A549 treated with RU486 at 1 μM for 4 hours (cell line): ENCODE measurements at places on chromosomes 12 and 14. TPM values are rescaled to one million over a fixed set of nuclear protein-coding genes. Genes with fewer than 3 reads are reported as not detected.

The SIX1 gene
- 4.3 to 10.1 TPM (median 9.5 TPM) in 5 replicates for total RNA-seq

The KERA gene
- not detected in 5 replicates for total RNA-seq

The CKAP4 gene
- 79.8 to 94.3 TPM (median 87.9 TPM) in 5 replicates for total RNA-seq

The NPAS3 gene
- total RNA-seq = not detected in 5 replicates

The TCTN2 gene
- 11.5 to 14.5 TPM (median 12.9 TPM) in 5 replicates for total RNA-seq

The C12orf50 gene
- total RNA-seq = 0.06 TPM in 1 of 5 replicates, not detected in the others

The ADCY4 gene
- not detected in 5 replicates for total RNA-seq

The TBC1D30 gene
- total RNA-seq = 1.7 to 2.5 TPM (median 1.9 TPM) in 5 replicates

The AMHR2 gene
- total RNA-seq = 1.1 to 2.8 TPM (median 1.6 TPM) in 5 replicates

The PTPRR gene
- 0.19 to 0.45 TPM (median 0.39 TPM) in 5 replicates for total RNA-seq

The PMEL gene
- total RNA-seq = 0.75 to 1.4 TPM (median 0.87 TPM) in 5 replicates

The IL22 gene
- not detected in 5 replicates for total RNA-seq

The KLHL33 gene
- total RNA-seq = not detected in 5 replicates

The PLEKHD1 gene
- 0.03 to 0.05 TPM (median 0.04 TPM) in 3 of 5 replicates, not detected in the others for total RNA-seq

The PSMA3 gene
- total RNA-seq = 186 to 271 TPM (median 190 TPM) in 5 replicates

The TSPAN9 gene
- 18.7 to 30.3 TPM (median 22.9 TPM) in 5 replicates for total RNA-seq

The RFX4 gene
- total RNA-seq = 0.05 TPM in 1 of 5 replicates, not detected in the others

The CDKL1 gene
- total RNA-seq = 5.3 to 11.2 TPM (median 6.2 TPM) in 5 replicates

The KRT73 gene
- not detected in 5 replicates for total RNA-seq

The FCF1 gene
- 38.6 to 73.8 TPM (median 50.3 TPM) in 5 replicates for total RNA-seq

The NXPH4 gene
- total RNA-seq = 3.9 to 6.8 TPM (median 5.6 TPM) in 5 replicates

The SERPINA9 gene
- total RNA-seq = not detected in 5 replicates

The SLC25A21 gene
- total RNA-seq = 0.53 to 0.90 TPM (median 0.58 TPM) in 5 replicates

The TBX3 gene
- total RNA-seq = 20.5 to 30.0 TPM (median 27.8 TPM) in 5 replicates

The ACOT6 gene
- total RNA-seq = not detected in 5 replicates

The MANSC4 gene
- not detected in 5 replicates for total RNA-seq

The PFDN5 gene
- total RNA-seq = 469 to 596 TPM (median 550 TPM) in 5 replicates

The SOAT2 gene
- total RNA-seq = 0.15 to 0.29 TPM (median 0.23 TPM) in 5 replicates

The HOXC12 gene
- not detected in 5 replicates for total RNA-seq

The KLRC3 gene
- 0.31 to 0.37 TPM (median 0.32 TPM) in 3 of 5 replicates, not detected in the others for total RNA-seq

The AMN gene
- total RNA-seq = 0.21 to 0.64 TPM (median 0.43 TPM) in 5 replicates

The MSI1 gene
- total RNA-seq = 0.59 to 1.6 TPM (median 1.4 TPM) in 5 replicates

The RDH12 gene
- total RNA-seq = not detected in 5 replicates

The CNTN1 gene
- 44.4 to 61.2 TPM (median 56.7 TPM) in 5 replicates for total RNA-seq

The DTX1 gene
- total RNA-seq = 0.42 to 0.82 TPM (median 0.57 TPM) in 5 replicates

The ARID2 gene
- 6.2 to 10.1 TPM (median 9.1 TPM) in 5 replicates for total RNA-seq

The TEX22 gene
- 0.17 to 0.77 TPM (median 0.41 TPM) in 4 of 5 replicates, not detected in the other for total RNA-seq

The APOLD1 gene
- 0.25 to 0.74 TPM (median 0.50 TPM) in 5 replicates for total RNA-seq

The CHGA gene
- total RNA-seq = 0.86 to 2.1 TPM (median 1.4 TPM) in 5 replicates

The AMDHD1 gene
- 1.8 to 2.6 TPM (median 1.9 TPM) in 5 replicates for total RNA-seq

The WNT1 gene
- 0.18 TPM in 1 of 5 replicates, not detected in the others for total RNA-seq

The RAB5B gene
- total RNA-seq = 23.6 to 34.7 TPM (median 34.3 TPM) in 5 replicates

The FSCB gene
- not detected in 5 replicates for total RNA-seq

The METTL25 gene
- total RNA-seq = 1.9 to 3.8 TPM (median 2.7 TPM) in 5 replicates
